ENCODE measurements at places on chromosomes 1 and 21.

GRCh38 chr1:180947901-180948640 is 35.4 kb downstream of the KIAA1614 start:
- DNase-seq: no peak

DNA sequence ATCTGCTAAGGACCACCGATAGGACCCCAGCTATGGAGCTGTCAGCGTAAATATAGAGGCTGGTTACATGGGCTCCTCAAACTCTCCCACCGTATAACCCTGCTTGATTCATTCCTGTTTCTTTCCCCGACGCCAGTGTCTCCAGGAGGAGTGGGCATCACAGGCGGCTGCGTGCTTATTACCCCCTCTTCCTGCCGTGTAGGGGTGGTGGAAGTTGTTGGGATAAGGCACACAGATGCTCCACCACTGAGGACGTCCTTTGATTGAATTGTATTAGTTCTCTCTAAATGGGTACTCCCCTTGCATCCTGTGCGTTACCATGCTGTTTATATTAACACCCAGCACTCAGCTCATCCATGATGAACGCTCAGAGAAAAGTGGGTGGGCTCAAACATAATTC is 104.6 kb downstream of the ZBTB18 start:
- no peak for DNase-seq

DNA sequence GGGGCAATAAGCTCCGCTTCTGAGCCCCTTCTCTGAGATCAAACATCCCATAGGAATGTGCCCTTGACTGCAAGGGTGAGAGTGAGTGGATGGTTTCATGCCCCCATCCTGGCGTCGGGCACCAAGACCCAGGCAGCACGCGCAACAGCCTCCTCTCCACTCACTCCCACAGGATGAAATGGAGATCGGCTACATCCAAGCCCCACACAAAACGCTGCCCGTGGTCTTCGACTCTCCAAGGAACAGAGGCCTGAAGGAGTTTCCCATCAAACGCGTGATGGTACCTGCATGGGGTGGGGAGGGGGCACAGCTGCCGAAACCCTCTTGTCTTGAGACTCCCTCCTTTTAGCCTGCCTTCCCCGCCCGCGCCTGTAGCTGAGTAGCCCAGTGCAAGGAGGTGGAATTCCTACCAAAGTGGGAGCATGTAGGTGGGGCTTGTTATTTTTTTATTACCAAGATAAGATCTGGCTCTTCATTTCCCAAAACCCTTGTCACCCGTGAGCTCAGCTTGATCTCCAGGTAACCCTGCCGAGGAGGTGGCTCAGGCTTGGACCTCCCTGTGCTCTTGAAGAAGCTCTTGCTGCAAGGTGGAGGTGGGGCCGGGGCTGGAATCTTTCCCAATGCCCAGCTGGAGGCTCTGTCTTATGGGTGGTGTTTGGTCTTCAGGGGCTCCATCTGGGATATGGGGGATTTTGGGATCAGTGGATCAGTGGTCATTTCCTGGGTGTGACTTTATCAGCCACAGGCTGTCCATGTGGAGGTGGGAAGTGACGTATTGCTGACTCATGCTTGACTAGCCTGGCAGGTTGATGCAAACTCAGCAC is 24.0 kb upstream of the PADI6 start:
- DNase-seq: no peak

DNA sequence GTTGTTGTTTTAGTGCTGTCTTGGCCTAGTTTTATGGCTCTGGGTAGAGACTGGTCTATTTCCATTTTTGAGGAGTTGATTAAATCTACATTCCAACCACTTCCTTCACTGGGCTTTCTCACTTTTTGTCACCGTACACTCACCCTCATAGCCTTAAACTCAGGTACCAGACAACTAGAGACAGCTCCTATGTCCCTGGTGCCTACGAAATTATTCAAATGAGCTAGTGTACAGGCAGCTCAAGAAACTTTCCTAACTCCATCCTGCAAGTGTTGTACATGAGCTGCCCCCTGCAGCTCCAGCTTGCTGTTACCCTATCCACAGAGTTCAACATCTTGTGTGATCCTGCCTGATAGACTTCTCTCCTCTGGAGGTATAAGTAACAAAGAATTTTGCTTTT is 704.8 kb upstream of the RGS18 start:
- DNase-seq: no peak

GRCh38 chr1:9670085-9670484 is 18.6 kb downstream of the PIK3CD start:
- DNase-seq: no peak

- DNase-seq: no peak
These were observed 14.1 kb downstream of the VAMP4 start for GRCh38 chr1:171727778-171728177.

DNA sequence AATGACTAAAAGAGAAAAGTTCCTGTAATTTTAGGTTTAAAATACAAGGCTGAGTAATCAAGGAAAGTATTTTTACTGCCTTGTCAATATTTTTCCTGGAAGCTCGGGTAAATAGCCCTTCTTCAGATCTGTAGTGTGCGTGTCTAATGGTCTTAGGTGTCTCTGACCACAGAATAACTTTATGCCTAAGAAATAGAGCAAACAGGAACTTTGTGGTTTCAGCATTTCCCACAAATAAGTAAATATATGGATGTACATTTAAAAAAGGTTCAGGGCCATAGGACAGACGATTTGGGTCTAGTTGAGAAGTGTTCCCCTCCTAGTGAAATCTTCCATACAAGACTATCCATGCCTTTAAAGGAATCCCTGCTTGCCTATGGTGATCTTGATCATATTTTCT is 107.0 kb downstream of the ZC3H11B start:
- no peak for DNase-seq

DNA sequence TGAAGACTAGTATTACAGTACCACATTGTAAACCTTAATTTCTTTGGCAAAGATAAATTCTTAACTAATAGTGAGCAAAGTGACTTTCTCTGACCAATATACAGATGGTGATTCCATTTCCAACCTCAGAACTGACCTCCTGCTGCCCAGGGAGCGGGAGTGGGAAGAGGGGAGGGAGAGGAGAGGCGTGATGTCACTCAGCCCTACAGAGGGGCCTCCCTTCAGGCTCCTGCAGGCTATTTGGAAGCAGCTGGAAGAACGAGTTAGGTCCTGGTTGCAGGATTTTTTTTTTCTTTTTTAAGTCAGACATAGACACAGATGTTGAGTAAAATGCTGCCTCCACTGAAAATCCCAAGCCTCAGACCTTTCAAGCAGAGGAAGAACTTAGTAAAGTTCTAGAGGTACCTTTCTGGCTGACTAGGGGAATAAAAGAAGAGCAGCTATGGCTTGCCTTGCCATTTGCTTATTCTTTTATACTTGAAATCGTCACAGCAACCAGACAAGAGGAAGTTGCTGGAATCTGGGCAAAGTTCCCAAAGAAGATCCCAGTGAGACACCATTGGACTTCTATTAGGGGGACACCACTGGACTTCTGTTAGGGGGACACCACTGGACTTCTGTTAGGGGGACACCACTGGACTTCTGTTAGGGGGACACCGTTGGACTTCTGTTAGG is 54.5 kb downstream of the EXO1 start:
- no peak for DNase-seq

DNA sequence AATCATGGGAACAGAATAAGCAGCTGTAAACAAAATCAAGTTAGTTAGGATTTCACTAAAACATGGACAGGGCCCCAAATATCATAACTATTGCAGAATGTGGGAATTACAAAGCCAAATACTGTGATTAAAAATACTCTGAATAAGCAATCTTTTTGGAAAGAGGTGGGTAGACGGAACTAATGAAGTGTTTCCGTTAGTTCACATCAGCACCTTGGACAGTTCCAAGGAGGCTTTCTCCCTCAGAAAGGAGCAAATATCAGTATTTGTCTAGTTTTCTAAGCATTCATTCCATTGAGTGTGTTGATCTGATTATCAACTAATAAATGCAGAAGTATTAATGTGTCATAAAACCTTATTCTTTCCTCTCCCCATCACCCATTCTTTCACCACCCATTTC is 97.4 kb downstream of the FAM78B start:
- DNase-seq: no peak

DNA sequence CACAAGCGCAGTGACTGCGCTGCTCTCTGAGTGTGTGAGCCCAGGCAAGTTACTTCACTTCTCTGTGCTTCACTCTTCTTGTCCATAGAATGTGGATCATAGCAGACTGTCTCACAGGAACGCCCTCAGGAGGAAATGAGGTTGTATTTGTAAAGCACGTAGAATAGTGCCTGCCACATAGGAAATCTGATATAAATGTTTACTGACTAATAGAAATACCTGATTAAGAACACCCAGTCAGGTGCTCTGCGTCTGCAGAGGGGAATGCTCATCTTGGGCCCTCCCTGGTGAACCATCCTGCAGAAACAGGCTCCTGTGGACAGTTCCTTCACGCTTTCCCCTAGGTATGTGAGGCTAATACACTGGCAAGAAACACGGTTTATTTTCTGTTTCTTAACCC is 100.3 kb downstream of the BEND5 start:
- DNase-seq: no peak

GRCh38 chr1:118960567-118961136 is 27.5 kb downstream of the TBX15 start:
- DNase-seq: no peak

GRCh38 chr1:197304638-197305200 is 36.7 kb downstream of the CRB1 start:
- no peak for DNase-seq

DNA sequence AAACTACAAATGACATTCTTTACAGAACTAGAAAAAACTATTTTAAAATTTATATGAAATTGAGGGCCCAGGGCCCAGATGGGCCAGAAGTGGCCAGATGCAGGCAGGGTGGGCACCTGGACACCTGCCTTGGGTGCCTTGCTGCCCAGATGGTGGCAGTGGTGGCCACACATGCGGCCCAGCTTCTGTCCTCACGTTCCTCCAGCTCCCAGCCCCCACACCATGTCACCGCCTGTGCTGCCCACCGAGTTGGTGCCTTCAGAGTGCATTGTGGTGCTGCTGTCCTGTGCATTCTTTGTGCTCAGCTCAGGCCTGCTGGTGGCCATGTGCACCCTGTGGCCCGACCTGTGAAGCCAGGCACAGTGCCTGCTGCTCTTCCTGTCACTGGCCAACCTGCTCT is 216.8 kb upstream of the CXADR start:
- no peak for DNase-seq
